Activated T-helper 1 cell treated with Interleukin-2 at 50 U/mL for 16 hours (primary cell): ENCODE measurements at places on chromosomes 7 and 10.
A peak's percentile ranks its signal among the peaks of the same experiment; 100 is the strongest.

DNA sequence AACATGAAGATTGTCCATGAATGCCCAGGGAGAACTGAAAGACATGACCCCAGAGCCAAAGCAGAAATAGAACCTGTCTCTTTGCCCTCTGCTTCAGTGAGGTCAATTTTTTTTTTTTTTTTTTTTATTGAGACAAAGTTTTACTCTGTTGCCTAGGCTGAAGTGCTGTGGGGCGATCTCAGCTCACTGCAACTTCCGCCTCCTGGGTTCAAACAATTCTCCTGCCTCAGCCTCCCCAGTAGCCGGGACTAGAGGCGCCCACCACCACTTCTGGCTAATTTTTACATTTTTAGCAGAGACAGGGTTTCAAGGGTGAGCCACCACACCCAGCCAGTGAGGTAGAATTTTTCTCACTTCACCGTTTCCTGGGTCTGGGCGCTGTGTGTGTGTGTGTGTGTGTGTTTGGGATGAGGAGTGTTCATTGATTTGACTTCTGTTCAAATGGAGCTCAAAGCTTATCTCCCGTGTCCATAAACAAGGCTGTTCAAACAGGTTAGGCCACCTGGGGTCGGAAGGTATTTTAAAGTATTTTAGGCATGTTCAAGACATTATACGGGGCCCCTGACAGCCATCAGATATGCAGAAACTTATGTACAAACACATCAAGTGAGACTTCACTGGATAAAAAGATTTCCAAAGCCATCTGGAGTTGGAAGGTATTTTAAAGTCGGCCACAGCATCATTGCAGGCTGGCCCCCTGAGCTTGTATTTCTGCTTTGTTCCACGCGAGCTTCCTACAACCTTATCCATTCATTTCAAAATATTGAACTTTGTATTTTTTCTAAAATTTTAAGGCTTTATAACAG lies 93.8 kb downstream of the MAP3K8 start:
- DNase-seq, result no peak

DNA sequence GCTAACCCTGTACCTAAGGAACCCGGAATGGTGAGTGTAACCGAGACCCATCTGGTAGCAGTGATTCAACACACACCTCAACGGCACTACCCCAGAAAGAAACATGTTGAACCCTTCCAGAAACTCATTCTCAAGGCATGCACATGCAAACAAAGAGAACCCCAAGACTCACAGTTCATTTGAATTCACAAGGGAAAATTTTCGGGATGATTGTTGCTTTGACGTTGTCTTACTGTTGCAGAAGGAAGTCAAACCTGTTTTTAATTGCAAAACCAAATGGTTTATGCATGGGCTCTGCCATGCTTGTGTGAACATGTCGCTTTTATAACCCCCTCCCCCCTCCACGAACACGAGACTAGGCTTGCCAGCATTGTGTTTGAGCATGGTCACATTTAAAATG lies 539.7 kb downstream of the GATA3 start:
- no peak for DNase-seq

DNA sequence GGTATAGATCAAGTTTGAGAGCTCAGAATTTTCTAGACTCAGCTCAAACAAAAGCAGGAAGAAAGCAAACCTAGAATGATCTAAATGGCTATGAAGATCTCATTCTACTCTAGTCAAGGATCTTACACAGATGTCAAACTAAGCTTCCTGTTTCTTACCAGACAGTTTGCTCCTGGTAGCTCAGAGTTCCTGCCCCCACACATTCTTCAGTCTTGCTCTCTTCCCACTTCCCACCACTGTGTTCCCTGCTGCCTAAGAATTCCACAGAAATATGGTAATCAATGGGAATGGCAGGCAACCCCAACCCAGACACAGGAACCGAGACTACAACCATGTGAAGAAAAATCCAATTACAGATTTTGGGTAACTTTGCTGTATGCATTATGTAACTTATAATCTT lies 133.4 kb upstream of the PTN start:
- DNase-seq, result no peak

GRCh38 chr10:483261-483660 lies 206.2 kb downstream of the DIP2C start:
- no peak for DNase-seq

DNA sequence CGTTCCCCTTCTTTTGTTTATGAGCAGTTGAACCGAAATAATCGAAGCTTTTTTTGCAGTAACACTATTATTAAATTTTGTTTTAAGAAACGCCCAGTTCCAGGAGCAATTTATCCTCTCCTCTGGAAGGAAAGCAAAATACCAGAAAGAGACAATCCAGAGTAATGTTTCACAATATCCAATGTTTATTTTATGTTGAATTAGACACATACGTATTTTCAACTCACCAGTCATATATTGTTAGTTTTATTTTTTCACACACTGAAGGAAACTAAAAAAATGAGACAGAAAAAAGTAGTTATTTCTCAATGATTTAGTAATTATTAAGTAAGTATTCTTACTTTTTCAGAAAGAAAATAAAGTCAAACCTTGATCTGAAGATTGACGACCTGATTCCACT lies 85.1 kb downstream of the MYOF start:
- no peak for DNase-seq

DNA sequence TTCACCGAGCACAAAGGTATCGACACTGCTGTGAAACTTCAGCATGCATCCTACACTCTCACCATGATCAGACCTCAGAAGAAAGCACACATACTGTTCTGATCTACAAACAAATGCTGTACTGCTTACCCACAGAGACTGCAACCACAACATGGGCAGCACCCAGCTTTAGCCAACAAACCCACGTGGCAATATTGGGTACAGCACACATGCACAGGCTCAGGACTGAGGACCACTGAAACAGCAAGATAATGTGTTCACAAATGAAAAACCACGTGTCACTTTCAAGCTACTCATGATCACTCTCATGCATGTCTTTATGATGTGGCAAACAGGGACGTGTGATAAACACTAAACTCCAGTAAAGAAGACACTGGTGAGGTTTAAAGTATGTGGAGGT lies 119.3 kb upstream of the PTN start:
- no peak for DNase-seq

- no peak for DNase-seq
Measured at GRCh38 chr10:71252220-71252619, 39.9 kb downstream of the UNC5B start.

DNA sequence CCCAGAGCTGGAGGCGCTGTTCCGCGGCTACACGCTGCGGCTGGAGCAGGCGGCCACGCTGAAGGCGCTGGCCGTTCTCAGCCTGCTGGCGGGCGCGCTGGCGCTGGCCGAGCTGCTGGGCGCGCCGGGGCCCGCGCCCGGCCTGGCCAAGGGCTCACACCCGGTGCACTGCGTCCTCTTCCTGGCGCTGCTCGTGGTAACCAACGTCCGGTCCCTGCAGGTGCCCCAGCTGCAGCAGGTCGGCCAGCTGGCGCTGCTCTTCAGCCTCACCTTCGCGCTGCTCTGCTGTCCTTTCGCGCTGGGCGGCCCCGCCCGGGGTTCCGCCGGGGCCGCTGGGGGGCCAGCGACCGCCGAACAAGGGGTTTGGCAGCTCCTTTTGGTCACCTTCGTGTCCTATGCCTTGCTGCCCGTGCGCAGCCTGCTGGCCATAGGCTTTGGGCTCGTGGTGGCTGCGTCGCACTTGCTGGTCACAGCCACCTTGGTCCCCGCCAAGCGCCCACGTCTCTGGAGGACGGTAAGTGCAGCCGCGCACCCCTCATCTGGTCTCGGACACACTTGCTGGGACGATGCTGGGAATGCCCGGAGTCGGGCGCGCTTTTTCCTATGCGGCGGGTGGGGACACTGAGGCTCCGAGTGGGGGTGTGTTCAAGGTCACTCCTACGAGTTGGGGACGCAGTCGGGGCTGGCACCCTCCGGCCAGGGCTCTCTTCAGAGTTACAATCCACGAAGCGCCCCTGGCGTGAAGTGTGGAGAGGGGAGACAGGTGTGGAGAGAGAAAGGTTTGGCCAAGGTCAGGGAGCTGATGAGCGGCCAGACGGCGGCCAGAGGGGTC lies 717 bp downstream of the ADCY1 start:
- no peak for DNase-seq

DNA sequence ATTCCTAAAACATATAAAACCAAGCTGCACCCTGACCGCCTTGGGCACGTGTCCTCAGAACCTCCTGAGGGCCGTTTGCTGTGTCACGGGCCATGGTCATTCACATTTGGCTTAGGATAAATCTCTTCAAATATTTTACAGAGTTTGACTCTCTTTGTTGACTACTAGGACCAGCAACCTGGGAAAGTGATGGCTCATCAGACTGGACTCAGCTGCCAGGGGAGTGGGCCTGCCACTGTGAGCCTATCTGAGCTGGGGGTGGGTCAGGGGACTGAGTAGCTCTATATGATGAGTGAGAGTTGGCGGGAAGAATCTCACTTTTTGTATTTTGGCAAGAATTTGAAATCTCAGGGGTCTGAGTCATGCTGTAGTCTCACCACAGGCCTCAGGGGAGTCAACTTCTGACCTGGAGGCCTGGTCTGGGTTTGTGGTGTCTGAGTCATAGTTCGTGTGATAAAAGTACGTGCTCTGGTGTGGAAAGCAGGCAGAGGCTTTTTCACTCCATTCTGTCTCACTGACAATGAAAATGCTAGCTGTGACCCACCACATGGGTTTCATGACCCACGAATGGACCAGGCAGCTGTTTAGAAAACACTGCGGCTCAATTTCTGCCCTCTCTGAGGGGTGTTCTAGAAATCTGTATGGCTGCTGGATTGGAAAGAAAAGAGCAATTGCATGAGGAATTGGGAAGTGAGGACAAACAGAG lies 4.2 kb upstream of the UPP1 start:
- peak; percentile 59 for DNase-seq

- no peak for DNase-seq
Measured at GRCh38 chr10:61978965-61979364, 77.5 kb downstream of the ARID5B start.

- DNase-seq, result no peak
Measured at GRCh38 chr10:22321924-22322640, 1.2 kb downstream of the BMI1 start.

GRCh38 chr7:111558991-111559390 lies 3.3 kb downstream of the IMMP2L start:
- no peak for DNase-seq

GRCh38 chr7:99106411-99106810 lies 37.5 kb downstream of the SMURF1 start:
- no peak for DNase-seq

DNA sequence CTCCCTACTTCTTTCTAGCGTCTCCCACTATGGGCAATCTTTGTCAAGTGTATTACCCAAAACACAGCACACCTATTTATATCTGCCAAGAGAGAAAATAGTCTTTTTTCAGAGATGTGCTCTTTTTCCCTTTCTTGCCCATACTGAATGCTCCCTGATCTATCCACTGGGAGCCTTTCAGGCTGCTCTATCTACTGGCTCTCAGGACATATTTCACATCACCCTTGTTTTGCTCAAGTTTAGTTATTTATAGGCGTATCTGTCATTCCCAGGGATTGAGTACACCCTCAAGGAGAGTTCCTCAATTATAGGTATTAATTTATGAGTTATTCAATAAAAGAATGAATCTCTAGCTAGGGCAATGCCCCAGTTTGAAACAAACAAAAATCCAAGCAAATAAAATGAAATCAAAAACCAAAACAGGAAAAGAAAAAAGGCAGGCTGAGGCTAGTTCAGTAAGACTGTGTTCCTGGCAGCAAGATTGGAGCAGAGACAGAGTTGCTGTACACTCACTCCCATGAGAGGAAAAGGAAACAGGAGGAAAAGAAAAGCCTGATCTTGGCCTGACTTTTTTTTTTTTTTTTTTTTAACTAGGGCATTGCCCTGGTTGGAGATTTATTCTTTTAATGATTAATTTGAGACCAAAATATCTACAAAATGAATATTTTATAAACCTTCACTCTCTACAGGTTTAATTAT lies 665.9 kb upstream of the PCDH15 start:
- DNase-seq, result no peak

DNA sequence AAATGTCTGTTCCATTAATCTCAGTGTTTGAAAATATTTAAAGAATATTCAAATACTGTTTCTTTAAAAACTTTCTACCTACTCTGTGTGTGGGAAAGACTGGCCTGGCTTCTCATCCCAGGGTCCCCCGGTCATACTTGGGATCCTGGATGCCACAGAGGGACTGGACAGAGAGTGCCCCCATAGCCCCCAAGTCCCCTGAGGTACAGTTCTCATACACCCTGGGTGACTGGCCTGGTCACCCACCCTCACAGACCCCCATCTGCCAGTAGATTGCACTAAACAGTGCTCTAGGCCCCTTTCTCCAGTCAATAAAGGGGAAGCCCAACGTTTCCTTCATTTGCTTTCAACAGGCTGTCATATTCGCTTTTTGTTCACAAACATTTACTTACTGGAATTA lies 3.0 kb downstream of the TMEM273 start:
- DNase-seq, result no peak

- DNase-seq, result no peak
Measured at GRCh38 chr7:47181746-47182361, 400.1 kb downstream of the TNS3 start.

- no peak for DNase-seq
Measured at GRCh38 chr10:46992803-46993561, 81.8 kb downstream of the PTPN20 start.

- DNase-seq, result no peak
Measured at GRCh38 chr10:133276100-133276434, 601 bp downstream of the ADAM8 start.

DNA sequence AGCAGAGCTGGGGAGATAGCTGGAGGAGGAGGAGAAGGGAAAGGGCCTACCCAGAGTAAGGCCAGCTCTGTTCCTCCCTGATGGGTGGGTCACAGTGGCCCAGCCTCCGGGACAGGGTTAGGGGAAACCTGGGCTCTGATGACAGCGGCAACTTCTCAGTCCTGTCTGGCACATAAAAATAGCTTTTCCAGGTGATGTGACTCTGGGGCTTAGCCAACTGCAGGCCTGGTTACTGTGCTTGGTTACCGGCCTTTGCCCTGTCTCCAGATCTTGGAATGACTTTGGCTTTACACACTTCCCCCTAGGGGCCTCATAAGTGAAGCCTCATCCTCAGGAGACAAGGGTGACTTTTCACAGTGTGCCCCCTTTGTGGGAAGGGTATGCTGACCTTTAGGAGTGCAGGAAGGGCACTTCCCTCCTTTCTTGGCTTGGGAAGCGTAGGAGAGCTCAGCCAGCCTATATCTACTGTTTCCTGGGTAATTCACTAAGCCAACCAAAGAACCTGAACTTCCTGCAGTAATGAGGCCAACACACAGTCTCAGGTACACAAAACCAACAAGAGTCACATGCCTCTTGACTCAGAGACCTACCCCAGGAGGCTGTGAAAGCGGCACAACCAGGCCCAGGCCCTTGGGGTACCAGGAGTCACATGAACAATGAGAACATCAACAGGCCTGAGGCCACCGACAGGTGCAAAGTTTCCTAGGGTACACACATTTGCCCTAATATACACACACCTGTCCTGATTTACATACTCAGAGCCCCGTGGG lies 11.7 kb upstream of the HILPDA start:
- no peak for DNase-seq

- no peak for DNase-seq
Measured at GRCh38 chr10:4215963-4216575, 431.1 kb upstream of the KLF6 start.
